ENCODE measurements at places on chromosomes 16 and 17.

DNA sequence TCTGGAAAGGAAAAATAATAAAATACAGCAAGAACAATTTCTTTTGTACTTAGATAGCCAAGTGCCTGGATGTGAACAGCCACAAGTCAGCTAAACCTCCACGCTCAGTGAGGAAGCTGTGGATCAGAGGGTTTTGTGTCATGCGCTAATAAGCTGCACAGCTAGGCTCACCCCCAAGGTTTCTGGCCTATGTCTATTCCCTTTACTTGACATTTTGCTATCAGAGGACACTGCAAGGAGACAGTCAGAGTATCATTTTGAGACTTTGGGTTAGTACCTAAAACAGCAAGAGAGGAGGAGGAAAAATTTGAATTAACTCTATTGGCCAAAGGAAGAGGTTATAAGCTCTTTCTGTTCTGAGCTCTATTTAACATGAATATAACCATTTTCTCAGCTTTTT, 139.3 kb downstream of the KCNJ2 start:
- no peak for DNase-seq

GRCh38 chr16:4909825-4910224, 27.1 kb downstream of the PPL start:
- no peak for DNase-seq

GRCh38 chr17:17090642-17091103, 48.4 kb downstream of the MPRIP start:
- DNase-seq = no peak

DNA sequence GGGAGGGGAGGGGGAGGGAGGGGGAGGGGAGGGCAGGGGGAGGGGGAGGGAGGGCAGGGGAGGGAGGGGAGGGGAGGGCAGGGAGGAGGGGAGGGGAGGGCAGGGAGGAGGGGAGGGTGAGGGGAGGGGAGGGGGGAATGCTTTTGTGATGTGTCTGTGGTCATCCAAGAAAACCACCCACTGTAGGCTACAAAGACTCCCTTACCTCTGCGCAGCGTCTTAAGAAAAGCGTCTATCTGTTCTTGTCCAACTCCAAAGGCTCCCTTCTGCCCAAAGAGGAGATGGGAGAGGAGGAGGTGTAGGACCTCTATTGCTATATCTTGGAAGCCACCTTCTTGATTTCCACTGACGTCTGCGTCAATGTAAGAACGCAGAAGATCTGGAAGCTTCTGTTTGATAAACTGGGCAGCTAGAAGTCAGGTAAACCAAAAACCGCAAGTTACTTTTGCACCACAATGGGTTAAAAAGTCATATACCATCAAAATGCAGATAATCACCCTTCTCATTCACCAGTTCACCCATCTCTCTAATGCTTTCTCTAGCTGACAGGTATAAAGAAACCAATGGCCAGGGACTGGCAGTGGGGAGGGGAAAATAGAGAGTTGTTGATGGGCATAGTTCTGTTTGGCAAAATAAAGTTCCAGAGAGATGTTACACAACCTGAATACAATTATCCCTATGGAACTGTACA, 43.1 kb downstream of the CNOT1 start:
- DNase-seq = no peak

DNA sequence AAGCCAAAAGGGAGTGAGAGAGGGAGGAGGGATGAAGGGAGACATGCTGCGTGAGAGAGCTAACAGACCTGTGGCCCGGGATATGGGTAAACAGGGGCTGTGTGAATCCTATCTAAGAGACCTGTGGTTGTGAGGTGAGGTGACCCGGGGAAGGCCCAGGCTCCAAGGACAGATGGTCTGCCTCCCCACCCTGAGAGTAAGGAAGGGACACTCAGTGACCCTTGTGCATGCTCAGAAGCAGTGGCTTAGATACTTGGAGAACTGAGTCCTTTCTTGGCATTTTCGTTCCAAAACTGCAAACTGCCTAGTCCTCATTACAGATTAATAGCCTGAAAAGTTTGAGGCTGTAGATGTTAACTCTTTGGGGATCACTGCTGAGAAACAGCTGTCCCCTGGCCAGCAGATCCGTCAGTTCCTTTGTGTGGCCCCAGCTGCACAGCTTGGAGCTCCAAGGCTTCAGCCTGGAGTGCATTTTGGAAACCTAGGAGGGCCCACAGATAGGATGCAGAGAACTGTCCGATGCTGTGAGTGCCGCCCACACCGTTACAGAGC, 121.6 kb downstream of the SMG6 start:
- no peak for DNase-seq

- DNase-seq = no peak
Measured at GRCh38 chr17:51289696-51290111, 29.4 kb downstream of the UTP18 start.

GRCh38 chr16:57111420-57111819, 19.0 kb downstream of the CPNE2 start:
- DNase-seq = no peak

DNA sequence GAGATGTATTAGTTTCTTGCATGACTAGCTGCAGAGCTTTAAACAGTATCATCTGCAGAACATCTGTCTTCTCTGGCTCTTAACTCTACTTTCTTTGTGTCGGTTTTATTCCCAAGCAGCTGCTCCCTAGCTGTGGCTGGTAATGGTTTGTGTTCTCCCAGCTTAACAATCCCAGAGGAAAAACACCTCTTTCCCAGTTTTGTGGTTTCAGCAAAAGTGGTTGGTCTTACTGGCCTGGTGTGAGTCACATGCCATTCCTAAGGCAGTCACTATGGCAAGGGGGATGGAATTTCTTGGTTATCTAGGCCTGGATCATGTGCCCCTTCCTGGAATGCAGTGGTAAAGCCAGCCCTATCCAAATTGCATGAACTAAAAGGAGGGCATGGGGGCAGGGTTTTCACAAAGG, 27.5 kb downstream of the OMG start:
- no peak for DNase-seq

- DNase-seq = no peak
Measured at GRCh38 chr17:73234736-73235135, 26.9 kb downstream of the CPSF4L start.

DNA sequence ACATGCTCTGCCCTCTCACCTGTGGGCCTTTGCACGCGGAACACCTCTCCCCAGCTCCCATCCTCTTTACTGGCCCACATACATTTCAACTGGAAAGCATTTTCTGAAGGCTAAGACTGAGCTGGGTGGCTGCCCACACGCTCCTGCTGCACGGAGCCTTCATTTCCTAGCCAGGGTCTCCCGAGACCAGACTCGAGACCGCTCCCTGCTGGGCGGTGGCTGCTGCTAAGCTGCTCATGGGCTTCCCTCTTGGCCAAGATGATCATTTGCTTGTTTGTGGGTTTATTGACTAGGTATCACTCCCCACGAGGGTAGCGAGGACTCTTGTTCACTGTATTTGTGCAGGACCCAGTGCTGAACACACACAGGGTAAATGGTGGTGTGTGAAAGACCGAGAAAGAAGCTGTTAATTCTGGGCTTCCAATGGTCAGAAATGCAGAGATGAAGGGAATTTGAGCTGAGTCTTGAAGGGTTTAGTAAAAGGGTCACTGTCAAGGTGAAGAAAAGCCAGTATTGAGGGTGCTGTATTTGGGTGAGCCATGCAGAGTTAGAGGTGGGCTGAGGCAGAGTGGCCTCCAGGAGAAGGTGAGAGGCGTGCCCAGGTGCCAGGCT, 907 bp downstream of the TRAPPC2L start:
- peak; percentile 52 for DNase-seq

DNA sequence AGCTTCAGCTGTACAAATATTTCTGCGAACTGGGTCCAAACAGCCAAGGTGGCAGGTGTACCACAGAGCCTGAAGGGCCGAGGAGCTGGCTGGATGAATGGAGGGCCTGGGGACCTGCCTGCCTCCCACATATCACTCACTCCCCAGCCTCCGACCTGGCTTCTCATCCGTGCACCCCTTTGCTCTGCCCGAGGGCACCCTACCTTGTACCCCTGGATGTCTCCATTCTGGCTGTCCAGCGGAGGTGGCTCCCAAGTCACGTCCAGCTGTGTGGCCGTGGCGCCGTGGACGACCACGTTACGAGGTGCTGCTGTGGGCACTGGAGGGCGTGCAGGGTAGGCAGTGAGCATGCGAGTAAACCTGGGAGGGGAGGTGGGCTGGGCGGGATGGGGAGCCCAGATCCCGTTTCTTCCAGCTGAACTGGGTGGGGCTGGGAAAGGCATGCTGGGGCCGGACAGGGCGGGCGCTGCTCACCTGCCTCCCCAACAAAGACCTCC, 67.2 kb upstream of the CDC42EP4 start:
- DNase-seq = no peak

DNA sequence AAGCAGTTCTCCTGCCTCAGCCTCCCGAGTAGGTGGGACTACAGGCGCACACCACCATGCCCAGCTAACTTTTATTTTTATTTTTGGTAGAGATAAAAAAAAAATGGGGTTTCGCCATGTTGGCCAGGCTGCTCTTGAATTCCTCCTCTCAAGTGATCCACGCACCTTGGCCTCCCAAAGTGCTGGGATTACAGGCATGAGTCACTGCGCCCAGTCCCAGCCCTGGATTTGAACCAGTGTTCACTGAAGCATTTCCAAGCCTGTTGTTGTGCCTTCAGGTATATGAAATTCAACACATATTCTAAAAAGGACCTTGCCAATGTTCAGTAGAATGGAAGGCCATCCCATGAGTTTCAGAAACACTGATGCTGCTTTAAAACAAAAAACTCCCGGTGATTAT, 165.3 kb downstream of the SLC39A11 start:
- DNase-seq = no peak

GRCh38 chr17:27379888-27380533, 76.2 kb upstream of the KSR1 start:
- DNase-seq = no peak

- DNase-seq = no peak
Measured at GRCh38 chr17:48643697-48644012, 17.5 kb upstream of the HOXB9 start.

GRCh38 chr17:7950578-7950977, 18.6 kb downstream of the CNTROB start:
- DNase-seq = no peak

- DNase-seq = no peak
Measured at GRCh38 chr16:67825119-67825518, 17.0 kb upstream of the THAP11 start.

DNA sequence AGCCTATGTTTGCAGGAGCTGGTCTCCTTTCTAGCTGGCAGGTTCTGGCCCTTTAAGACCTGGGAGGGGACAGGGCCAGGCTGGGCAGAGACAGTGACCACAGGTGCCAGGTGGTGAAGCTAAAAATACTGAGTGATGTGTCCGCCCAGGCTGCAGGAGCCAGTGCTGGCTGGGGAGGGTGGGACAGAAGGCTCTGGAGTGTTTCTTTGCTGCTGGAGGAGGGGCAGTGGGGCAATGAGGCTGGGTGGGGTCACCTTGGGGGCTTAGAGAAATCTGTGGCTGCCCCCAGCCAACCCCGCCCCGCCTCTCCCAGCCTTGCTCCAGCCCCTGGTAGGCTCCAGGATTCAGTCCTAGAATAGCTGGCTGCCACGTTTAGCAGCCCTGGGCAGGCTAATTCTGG, 30.4 kb upstream of the SBK1 start:
- DNase-seq = no peak

DNA sequence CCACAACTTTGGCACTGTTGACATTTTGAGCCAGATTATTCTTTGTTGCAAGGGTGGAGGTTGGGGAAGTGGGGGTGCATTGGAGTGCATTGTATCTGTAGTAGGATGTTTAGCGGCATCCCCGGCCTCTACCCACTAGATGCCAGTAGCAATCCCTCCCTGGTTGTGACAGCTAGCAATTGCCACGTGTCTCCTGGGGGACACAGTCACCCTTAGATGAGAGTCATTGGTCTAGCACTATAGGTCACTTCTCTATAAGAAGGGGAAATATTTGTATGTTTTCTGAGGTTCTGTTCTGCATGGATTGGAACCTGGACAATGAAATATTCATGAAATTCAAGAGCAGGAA, 32.4 kb downstream of the MSI2 start:
- no peak for DNase-seq

- DNase-seq = no peak
Measured at GRCh38 chr16:87165151-87165550, 152.0 kb downstream of the C16orf95 start.

GRCh38 chr16:10466861-10467260, 81.0 kb downstream of the ATF7IP2 start:
- DNase-seq = no peak

- no peak for DNase-seq
Measured at GRCh38 chr17:5971969-5972368, 98.2 kb upstream of the WSCD1 start.

GRCh38 chr16:17212606-17213005, 258.2 kb downstream of the XYLT1 start:
- DNase-seq = no peak

DNA sequence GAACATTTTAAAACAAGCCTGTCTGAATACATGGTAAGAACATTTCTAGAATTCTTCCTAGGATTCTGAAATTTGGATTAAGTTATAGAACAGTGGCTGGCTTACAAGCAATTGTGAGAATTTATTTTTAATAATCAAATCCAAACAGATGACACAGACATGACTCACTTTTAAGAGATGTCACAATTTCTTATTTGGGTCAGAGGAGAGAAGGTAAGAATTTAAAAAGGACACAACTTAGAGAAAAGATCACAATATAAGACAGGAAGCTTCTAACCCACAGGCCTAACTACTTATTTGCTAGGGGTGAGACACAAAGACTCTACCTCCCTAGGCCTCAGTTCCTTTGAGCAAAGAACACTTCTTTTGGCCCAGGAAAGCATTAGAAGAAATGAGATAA, 32.7 kb downstream of the ZZEF1 start:
- DNase-seq = no peak

DNA sequence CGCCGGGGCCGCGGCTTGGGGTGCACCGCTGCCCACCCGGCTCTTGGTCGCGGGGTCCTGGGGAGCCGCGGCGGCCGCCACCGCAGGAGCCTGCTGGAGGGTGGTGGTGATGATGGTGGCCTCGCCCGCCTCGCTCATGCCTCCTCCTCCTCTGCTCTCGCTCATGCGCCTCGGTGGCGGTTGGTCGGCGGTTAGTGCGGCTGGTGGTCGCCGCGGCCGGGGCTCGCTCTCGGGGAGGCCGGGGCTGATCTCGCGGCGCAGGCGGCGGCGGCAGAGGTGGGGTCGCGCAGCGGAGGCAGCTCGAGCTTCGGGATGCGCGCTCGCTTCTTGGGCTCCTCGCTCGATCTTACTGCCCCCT, 41.6 kb downstream of the AHSP start:
- DNase-seq = no peak

DNA sequence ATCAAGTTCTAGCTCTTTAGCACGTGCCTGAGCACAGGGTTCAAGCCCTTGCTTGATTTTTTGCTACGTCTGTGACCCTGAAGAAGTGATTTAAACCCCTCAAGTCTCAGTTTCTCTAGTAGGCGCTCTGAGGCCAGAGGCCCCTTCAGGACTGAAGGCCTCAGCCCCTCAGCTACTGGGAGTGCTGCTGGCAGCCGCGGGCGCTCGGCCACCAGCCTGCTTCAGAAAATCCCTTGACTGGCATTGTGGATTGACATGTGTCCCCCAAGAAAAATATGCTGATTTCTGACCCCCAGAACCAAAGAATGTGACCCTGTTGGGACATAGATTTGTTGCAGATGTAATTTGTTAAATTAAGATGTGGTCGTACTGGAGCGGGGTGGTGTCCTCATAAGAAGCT, 20.2 kb upstream of the WFDC1 start:
- no peak for DNase-seq
